ENCODE measurements at places on chromosomes 12 and 14. TPM values are rescaled to one million over a fixed set of nuclear protein-coding genes. Genes with fewer than 3 reads are reported as not detected.

DNA sequence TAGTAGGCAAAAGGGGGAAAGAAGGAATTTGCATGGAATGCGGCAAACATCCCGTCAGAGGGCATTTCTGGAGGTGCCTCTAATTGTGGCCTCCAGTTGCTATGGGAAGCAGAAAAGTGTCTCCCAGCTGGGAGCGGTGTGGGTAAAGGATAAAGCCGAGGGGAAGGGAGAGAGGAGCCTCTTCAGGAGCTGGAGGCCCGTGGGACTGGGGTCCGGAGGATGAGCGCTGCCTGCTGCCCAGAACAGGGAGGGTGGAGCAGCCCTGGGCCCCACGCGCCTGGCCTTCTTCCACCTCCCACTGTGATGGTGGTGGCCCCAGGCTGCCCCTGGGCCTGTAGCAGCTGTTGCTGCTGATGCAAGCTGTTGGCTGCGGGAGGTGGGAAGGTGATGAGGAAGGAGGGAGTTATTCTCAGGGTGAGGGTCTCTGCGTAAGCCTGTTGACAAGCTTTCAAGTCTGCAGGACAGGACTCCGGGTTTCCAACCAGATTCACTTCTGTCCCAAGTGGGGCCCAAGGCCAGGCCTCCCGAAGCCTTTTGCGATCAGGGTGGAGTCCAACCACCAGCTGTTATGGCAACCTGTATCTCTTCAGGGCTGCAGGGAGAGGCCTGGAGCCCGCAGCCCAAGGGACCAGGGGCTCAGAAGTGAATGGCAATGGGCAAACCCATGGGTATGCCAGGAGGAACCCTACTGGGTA is 19.1 kb upstream of the PGF start:
- no peak overlapping the region for H3K27ac ChIP-seq
- no peak for DNase-seq
- peaks cover 36% of the 10 kb centered on the region for H3K4me1 ChIP-seq
- H3K36me3 ChIP-seq = no peaks in the 10 kb centered on the region
- no peaks in the 10 kb centered on the region for H3K27me3 ChIP-seq

DNA sequence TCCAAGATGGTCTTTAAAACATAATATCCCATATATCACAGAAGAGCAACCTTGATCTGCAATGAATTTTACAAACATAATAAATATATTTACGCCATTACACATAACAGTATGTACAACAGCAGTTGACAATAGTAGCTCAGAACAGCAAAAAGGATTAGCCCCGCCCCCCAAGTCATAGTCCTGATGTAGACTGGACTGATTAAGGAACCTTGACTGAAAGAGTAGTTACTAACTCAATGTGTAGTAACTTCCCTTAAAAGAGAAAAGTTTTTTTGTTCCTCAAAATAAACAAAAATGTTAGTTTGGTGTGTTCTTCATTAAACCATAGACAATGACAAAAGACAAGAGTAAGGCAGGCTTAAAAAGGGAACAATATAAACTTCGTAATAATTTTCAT is 44.5 kb downstream of the GTF2A1 start:
- no peak overlapping the region for H3K4me3 ChIP-seq
- H3K27me3 ChIP-seq = no peaks in the 10 kb centered on the region
- no peak overlapping the region for H3K27ac ChIP-seq
- no peaks in the 10 kb centered on the region for H3K4me1 ChIP-seq
- no peak for DNase-seq
- no peaks in the 10 kb centered on the region for H3K36me3 ChIP-seq

Gene GUCY2C
- total RNA-seq = not detected

Gene LMO3
- total RNA-seq = 176 TPM

Gene AQP5
- total RNA-seq = 7.5 TPM

Gene RND1
- 8.6 TPM for total RNA-seq

DNA sequence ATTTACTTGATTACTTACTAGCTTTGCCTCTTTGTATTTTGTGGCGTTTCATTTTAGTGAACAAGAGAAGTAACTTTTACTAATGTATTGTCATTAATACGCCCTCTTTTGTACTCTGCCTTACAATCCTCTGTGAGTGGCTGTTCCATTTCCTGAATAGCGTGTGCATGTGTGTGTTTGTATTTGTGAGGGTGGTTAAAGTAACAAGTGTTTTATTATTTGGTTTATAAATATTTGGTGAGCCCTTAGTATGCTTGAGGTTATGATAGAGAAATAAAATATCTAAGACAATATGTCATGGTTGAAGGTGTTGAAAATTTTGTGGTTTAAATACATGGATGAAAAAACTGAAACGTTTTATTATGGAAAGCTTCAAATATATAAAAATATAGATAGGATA is 71.7 kb upstream of the REP15 start:
- H3K4me3 ChIP-seq = no peak overlapping the region
- no peak for DNase-seq
- no peak overlapping the region for H3K27ac ChIP-seq
- H3K4me1 ChIP-seq = no peaks in the 10 kb centered on the region

DNA sequence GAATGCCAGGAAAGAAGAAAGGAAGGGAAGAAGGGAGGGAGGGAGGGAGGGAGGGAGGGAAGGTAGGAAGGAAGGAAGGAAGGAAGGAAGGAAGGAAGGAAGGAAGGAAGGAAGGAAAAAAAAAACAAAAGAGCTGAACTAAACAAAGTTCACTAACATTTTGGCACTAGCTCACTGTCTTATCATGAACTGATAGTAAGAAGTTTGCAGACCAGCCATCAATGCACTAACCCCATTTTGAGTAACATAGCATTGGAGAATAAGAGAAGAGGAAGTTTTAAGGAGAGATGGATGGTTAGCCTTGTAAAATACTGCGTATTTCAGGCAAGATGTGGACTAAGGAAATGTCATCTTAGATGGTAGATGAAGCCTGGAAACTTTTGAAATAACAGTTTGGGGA is 1136.0 kb downstream of the FLRT2 start:
- no peaks in the 10 kb centered on the region for H3K27me3 ChIP-seq
- no peak overlapping the region for H3K4me3 ChIP-seq
- H3K4me1 ChIP-seq = no peaks in the 10 kb centered on the region
- DNase-seq = no peak

- H3K36me3 ChIP-seq = no peaks in the 10 kb centered on the region
- no peak overlapping the region for H3K4me3 ChIP-seq
Measured at GRCh38 chr12:62170241-62170640, 90.0 kb upstream of the USP15 start.

DNA sequence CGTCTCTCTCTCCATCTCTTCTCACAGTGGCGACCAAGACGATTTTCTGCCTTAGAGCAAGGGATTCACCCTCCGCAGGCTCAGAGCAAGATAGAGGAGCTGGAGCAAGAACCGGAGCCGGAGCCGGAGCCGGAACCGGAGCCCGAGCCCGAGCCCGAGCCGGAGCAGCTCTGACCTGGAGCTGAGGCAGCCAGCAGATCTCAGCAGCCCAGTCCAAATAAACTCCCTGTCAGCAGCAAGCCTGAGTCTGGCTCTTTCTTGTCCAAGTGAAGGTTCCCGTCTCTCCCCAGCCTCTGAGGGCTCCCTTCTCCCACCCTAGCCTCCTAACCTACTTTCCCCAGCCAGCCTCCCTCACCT is 5.9 kb downstream of the LAG3 start:
- peaks cover 2% of the 10 kb centered on the region for H3K36me3 ChIP-seq
- DNase-seq = no peak
- peaks cover 22% of the 10 kb centered on the region for H3K4me1 ChIP-seq
- no peak overlapping the region for H3K27ac ChIP-seq

Gene KRT71
- total RNA-seq = not detected

- DNase-seq = peak; percentile 78
- H3K4me3 ChIP-seq = no peak overlapping the region
- no peaks in the 10 kb centered on the region for H3K4me1 ChIP-seq
Measured at GRCh38 chr14:91286530-91286937, 42.0 kb upstream of the GPR68 start.

Measured in lung (tissue), 17 donors.